ENCODE measurements at places on chromosomes 5 and 9.

GRCh38 chr5:94212476-94212875 is 405.9 kb downstream of the KIAA0825 start:
- no peak for DNase-seq

GRCh38 chr9:124126648-124127646 is 115.4 kb downstream of the LHX2 start:
- DNase-seq, result peak; percentile 75

GRCh38 chr9:82539856-82540579 is 522.9 kb downstream of the RASEF start:
- no peak for DNase-seq

DNA sequence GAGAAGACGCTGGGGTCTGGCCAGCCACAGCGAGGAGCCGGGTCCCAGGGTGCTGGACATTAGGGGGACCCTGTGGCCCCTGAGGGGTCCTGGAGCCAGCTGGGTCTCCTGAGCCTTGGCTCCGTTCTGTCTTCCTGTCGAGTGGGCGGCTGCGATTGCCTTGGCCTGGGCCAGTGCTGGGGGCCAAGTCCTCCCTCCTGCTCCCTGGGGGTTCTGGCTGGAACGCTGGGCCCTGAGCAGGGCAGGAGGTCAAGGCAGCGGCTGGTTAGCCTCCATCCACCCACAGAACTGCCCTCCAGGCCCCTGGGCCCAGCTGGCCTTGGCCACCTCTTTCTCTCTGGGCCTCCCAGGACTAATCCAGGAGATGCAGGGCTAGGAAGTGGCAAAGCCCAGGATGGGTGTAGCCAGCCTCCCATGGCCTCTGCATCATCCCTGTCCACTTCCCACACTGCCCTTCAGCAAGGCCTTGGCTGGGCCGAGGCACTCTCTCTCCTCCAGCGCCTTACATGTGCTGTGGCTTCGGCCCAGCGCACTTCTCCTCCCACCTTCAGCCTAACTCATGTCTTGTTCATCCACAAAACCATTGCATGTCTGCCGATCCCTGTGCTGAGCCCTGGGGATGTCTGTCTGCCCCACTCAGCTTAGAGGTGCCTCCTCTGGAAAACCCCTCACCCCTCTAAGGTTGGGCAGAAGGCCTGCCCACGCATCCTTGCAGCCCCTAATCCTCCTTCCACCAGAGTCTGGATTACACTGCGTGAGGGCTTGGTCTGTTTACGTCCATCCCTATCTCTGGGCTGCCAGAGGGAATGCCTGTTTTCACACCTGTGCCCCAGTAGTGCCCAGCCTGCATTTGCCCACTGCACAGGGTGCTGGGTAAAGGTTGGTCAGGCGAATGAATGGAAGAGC is 5.0 kb downstream of the LAMC3 start:
- no peak for DNase-seq

DNA sequence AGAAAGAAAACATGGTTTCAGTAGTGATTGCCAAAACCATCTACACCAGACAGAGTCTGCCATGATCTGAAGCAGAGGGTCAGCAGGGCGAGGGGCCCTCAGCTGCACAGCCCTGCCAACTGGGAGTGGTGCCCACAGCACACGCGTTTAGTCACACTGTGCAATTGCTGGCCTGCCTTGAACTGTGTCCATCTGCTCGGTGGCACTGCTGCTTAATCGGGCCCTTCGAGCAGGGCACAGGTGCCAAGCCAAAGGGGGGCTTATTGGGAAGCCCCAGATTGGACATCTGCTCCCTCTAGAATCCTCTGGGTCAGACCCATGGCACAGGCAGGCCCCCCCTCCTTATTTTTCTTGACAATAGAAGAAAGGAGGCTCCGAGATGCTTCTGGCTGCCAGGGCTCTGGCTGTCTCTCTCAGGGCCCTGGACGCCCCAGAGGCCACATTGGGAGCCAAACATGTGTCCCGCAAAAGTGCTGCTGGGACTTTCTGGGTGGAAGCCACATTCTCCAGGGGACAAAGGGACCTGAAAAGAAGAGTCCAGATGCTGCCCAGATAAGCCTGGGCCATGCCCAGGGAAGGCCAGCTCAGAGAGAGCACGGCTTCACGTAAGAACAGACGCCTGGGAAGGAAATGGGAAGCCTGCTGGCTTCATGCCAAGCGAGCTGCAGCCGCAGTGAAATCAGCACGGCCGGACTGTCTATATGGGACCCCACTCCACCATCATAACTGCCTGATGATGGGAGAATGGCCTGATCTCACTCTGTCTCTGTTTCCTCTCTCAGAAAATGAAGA is 349.2 kb downstream of the GADD45G start:
- DNase-seq, result no peak

GRCh38 chr5:61277781-61278180 is 54.3 kb upstream of the ZSWIM6 start:
- peak; percentile 19 for DNase-seq
